WTC11 (cell line): ENCODE measurements at places on chromosomes 13 and 19. TPM values are rescaled to one million over a fixed set of nuclear protein-coding genes. Genes with fewer than 3 reads are reported as not detected.

DNA sequence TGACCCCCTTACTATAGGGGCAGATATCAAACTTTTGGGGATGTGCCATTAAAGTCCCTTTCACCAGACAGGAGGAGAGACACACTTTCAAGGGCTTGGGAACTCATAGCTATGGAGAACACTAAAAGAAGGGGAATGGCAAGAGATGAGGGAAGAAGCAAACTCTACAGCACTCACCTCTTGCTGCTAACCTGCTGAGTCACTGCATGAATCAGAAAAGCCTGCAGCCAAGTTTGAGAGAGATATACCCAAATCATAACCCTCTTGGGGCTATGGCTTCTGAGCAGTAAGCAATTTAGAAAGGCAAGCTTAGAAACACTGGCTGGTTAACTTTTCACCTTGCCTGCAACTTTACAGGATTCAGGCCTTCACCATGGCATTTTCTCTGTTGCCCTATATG lies 1028.0 kb downstream of the UQCRFS1 start:
- no peak for DNase-seq

- DNase-seq = no peak
Measured at GRCh38 chr13:75603038-75603437, 33.1 kb upstream of the LMO7 start.

DNA sequence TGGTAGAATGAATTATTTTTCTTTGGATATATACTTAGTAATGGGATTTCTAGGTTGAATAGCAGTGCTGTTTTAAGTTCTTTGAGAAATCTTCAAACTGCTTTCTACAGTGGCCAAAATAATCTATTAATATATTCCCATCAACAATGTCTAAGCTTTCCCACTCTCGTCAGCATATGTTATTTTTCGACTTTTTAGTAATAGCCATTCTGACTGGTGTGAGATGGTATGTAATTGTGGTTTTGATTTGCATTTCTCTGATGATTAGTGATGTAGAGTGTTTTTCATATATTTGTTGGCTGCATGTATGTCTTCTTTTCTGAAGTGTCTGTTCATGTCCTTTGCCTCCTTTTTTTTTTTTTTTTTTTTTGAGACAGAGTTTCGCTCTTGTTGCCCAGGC lies 90.2 kb upstream of the CSNK1A1L start:
- no peak for DNase-seq

DNA sequence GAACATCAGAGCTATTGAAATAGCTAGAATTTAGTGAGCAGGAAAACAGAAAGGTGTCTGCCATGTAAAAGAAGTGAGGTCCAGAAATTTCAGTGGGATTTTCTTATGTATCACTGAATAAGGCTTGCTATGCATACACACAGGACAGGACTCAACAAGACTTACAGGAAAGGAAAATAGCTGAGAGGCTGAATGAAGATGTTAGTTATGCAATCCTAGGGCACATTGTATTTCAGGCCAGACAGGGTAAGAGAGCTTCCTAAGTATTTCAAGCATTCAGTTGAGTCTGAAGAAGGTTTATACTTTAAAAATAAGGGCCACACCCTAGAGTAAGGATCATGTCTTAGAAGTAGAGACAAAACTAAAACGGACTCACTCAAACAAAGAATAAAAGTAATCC lies 419.9 kb upstream of the PRR20A start:
- no peak for DNase-seq

DNA sequence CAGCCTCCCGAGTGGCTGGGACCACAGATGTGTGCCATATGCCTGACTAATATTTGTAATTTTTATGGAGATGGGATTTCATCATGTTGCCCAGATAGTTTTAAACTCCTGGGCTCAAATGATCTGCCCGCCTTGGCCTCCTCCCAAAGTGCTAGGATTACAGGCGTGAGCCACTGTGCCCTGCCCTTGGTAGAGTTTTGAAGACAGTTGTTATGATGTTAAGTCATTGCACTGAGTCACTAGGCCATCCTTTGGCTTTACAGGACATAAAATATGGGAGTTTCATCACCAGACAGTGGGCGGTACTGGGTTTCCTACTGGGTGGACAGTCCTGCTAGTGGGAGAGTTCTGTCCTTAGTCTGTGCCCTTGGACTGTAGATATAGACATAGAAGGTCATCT lies 282.5 kb downstream of the ATP8A2 start:
- no peak for DNase-seq

OR7A5 gene
- total RNA-seq = not detected in 3 replicates

TSEN34 gene
- total RNA-seq = 32.0 to 34.3 TPM (median 32.5 TPM) in 3 replicates

WDR88 gene
- total RNA-seq = 0.28 TPM in 1 of 3 replicates, not detected in the others
